ENCODE measurements at places on chromosomes 16 and 17.

GRCh38 chr17:48970224-48970623 is 1.8 kb upstream of the GIP start:
- no peak for DNase-seq

DNA sequence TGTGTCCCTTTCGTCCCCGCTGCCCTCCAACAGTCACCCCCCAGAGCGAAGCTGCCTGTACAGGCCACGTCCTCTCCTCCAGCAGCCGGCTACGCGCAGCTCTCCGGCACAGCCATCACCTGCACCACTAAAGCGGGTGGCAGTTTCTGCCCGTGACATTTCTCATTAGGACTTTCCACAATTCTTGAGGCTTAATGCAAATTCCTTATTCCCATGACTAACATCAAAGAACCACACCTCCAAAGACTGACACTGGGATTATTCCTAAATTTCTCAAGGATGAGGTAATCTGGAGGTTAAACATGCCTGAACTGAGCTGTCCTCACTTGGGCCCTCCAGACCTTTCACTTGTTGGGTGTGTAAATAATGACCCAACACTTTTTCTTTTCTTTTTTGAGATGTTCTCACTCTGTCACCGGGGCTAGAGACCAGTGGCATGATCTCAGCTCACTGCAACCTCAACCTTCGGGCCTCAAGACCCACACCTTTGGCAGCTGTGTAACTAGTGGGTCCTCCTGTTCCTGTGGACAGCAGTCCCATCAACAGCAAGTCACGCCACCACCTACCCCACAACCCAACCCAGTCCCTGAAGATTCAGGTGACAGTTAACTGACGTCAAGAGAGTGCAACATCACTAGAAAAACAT is 11.7 kb downstream of the ANKRD11 start:
- DNase-seq, result peak; percentile 52

DNA sequence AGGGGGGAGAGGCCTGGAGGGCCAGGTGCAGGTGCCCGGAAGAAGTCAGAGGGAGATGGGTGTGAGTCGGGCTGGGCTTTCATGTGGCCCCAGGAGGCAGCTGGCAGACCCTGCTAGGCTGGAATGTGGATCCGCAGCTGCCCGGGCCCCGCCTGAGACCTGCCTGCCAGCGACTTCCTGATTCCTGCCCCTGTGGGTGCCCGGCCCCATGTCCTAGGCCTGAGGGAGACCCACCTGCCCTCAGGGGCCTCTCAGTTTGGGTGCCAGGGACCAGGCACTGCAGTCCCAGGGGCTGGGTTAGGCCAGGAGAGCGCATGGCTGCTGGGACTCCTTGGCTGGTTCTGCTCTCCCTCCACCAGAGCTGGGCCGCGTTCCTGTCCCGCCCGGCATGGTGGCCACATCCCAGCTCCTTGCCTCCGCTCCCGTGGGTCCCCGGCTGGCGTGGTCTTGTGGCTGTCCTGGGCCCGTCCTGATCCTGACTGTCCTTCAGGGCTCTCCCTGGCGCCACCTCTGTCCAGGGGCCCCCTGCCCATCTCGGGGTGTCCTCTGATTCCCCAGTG is 22.1 kb upstream of the SPNS2 start:
- DNase-seq, result no peak

GRCh38 chr17:77462553-77463497 is 322.1 kb downstream of the SEC14L1 start:
- DNase-seq, result no peak

DNA sequence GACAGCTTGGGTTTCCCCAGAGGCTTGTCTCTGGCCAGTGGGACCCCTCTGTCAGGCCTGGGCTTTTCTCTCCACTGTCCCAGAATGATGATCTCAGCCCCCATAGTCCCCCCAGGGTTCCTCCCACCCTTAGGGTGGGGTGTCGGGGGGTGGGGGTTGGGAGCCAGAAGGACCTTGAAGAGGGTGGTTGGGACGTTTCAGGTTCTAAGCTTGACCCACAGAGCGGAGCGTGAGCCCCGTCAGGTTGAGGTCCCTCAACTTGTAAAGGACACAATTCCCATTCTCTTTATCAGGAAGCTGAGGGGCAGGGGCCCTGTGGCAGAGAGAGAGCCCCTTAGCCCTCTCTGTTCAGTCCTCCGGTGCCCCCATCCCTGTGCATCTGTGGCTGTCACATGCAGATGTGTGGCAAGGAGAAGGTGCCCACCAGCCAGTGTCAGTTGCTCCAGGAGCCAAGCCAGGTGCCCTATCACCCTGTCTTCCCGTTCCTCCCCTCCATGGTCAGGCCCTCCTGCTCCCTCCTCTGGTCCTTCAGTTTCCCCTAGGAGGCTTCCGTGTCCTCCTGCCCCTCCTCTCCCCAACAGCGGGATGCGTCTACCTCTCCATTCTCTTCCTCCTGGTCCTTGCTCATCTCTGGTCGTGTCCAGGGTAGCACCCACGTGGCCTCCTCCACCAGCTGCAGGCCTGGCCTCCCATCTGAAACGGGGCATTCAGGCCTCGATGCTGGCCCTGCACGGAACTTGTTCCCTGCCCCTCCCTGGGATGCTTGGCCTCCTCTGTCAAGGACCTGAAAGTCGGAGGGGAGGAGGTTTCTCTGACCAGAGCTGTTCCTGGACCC is 1.5 kb upstream of the NTN3 start:
- DNase-seq, result no peak

GRCh38 chr16:56657555-56658326 is at the start of gene MT1F:
Gene MT1F (plus strand): TSS chr16:56657959. CDS start chr16:56658059, 100 bp downstream.
- DNase-seq, result peak; percentile 62

DNA sequence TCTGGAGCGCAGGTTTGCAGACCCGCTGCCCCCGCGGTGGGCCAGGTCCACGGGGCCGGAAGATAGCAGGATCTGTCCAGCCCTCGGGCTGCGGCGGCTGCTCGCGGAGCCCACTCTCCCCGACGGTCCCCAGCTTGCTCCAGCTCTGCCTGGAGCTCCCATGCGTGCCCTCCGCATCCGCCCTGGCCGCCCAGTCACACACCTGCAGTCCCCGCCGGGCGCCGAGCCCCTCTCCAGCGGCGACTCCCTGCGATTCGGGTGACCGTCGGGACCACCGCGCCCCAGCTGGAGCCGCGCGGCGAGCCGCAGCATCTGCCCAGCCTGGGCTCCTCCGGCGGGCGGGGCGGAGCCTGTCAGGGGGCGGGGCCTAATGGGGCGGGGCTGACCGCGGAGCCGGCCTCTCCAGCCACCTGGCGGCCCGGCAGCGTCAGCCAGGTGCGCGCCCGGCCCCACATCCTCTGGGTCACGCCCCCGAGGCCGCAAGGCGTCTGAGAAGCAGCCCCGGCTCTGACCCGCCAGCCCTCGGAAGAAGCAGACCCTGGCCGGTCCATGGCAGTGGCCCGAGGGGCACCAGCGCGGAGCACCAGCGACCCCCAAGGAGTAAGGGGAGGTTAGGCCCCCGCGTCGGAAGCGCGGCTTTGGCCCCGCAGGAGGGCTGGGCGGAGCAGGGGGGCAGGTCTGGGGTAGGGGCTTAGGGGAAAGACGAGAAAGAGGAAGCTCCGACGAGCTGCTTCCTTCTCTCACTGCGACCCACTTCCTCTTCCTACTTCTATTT is at the start of gene PIK3R5:
Gene PIK3R5, minus strand, starts transcription at position 314 of the 775 bp plus-strand sequence. CDS start 54,213 bp downstream, outside the sequence.
- no peak for DNase-seq

GRCh38 chr17:66671156-66671555 is 163.8 kb upstream of the CACNG5 start:
- DNase-seq, result no peak

DNA sequence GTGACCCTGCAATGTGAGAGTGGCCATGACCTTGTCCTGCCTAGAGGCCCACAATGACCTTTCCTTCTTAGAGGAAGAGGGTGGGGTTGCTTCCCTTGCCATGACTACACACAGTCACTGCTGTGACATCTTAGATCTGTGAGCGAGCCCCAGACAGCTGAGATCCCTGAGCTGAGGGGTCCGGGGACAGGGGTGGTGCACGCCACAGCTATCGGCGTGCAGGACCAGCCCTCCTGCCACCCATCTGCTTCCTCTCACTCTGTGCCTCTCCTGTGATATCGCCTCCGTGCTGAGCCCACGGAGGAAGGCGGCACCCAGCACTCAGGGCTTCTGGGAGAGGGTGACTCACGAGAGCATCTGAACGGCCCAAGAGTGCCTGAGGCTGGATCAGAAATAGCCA is 35.2 kb downstream of the KIAA0513 start:
- DNase-seq, result no peak

DNA sequence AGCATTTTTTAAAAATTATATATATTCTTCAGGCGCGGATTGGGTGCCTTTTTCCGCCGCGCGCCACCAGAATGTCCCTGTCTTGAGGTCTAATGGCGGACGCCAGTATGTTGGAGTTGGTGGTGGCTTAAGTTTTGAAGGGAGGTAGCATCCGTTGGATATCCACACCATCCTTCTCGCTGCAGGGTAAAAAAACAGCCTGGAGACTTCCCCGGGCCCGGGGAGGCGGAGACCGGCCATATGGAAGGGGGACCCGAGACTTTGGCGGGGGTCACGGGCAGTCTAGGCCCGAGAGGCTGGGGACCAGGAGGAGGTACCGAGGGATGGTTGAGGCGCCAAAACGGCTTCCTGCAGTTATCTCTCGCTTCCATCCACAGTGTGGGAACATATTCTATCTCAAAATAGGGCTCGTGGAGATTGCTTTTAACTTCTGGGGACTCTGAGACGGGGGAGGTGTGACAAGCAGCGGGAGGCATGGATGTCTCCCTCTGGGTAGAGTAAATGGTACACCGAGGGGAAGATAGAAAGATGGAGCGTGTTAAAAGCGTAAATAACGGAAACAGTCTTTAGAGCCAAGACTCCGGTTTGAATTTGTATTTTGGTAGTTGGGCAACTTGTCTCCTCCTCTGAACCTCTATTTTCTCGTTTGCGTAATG is at the start of gene SF3B3:
Gene SF3B3, plus strand, starts transcription at position 74 of the 656 bp plus-strand sequence. CDS start 2,841 bp downstream, outside the sequence.
- DNase-seq, result peak; percentile 71

GRCh38 chr16:85297881-85298280 is 185.6 kb upstream of the CIBAR2 start:
- DNase-seq, result no peak

GRCh38 chr16:66580605-66581209 is 1.4 kb downstream of the CMTM2 start:
- no peak for DNase-seq

GRCh38 chr16:77986011-77986740 is 36.2 kb upstream of the CLEC3A start:
- no peak for DNase-seq

DNA sequence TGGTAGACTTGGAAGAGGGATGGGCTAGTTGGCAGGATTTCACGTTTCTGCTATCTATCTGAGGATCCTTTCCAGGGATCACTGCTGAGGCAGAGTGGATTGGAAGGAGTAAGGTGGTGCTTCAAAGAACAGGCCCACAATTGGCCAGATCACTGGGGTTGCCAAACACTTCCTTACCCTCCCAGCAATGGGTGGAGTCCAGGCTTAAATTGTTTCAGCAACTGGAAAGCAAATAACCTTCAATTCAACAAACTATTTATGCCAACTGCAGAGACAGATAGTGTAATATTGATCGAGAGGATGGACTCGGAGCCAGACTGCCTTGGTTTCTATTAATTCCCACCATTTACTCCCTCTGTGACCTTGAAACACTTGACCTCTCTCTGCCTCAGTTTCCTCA is 2.1 kb downstream of the ARRB2 start:
- DNase-seq, result no peak

DNA sequence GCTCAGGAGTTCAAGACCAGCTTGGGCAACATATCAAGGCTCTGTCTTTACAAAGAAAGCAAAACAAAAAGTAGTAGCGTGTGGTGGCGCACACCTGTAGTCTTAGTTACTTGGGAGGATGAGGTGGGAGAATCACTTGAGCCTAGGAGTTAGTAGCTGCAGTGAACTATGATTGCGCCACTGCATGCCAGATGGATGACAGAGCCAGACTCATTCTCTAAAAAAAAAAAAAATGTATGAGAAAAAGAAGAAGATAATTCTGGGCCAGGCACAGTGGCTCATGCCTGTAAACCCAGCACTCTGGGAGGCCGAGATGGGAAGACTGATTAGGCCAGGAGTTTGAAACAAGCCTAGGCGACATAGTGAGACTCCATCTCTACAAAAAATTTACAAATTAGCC is 28.5 kb downstream of the STAT5B start:
- DNase-seq, result peak; percentile 41

- no peak for DNase-seq
These were observed 302.4 kb downstream of the SOX9 start for GRCh38 chr17:72423286-72423589.
